ENCODE measurements at places on chromosomes 16 and 17.

- no peak for DNase-seq
Measured at GRCh38 chr16:76114681-76115080, 162.5 kb upstream of the CNTNAP4 start.

DNA sequence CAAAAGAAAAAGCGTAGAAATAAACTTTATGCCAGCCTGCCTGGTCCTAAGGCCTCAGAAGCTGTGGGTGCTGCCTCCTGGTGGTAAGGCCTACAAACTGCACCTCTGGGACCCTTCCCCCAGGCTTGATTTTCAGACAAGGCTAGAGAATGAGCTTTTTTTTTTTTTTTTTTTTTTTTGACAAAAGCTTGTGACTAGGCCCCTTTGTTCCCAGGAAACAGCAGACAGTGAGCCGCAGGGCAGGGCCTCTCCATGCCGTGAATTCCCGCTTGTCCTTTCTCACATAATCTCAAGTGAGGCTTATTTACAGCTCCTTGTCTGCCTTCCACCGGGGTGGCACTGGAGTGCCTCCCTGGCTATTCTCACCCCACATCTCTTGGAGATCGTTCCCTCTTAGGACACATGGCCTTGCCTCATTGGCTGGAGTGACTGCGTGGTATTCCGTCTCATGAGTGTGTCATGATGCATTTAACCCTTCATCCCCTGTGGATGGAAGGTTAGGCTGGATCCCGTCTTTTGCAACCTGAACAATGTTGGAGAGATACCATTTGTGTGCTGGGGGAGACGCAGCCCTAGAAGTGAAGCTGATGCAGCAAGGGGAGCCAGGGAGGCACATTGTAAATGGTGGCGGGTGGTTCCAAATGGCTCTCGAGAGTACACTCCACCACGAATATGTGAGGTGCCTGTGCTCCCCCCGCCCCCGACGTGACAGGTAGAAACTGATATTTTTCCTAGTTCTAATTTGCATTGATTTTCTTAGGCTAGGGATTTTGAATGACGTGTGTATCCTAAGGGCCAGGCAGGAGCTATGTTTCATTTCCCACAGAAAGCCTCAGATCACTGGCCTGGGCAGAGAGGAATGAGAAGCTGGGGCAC, 49.6 kb downstream of the USP22 start:
- DNase-seq: no peak

- no peak for DNase-seq
Measured at GRCh38 chr17:79487149-79487548, 123.7 kb downstream of the RBFOX3 start.

DNA sequence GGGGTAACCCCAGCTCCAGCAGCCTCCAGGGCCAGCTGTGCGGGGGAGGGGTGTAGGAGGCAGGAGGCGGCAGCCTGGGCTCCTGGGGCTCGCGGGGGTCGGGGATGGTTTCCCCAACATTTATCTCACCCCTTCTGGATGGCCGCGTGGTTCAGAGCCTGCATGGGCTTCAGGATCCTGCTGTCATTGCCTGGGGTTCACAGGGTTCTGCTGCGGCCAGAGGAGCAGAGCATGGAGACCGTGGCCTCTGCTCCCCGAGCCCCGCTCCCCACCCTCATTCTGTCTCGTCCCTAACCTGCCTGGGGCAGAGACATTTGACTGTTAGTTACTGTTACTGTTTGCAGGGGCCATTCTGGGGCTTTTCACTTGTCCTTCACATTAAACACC, 4.9 kb downstream of the MYADML2 start:
- no peak for DNase-seq

DNA sequence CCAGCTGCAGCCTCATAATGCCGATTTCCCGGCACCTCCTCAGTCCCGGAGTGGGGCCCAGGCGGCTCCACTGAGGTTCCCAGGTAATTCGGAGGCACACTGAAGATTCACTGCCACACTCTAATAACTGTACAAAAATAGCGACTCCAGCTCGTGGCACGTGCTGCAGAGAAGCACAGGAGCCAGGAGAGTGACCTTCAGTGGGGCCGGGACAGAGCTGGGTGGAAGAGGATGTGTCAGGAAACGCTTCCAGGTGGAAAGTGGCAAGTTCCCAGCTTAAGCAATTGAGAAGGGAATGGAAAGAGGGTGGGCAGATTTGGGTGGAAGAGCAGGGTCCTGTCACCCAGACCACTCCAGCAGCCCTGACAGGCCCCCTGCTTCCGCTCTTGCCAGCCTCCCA, 3.1 kb upstream of the TRAP1 start:
- no peak for DNase-seq

GRCh38 chr16:29943846-29944799, 17.8 kb upstream of the TMEM219 start:
- no peak for DNase-seq

- DNase-seq: no peak
Measured at GRCh38 chr16:52404546-52404945, 142.4 kb downstream of the TOX3 start.

DNA sequence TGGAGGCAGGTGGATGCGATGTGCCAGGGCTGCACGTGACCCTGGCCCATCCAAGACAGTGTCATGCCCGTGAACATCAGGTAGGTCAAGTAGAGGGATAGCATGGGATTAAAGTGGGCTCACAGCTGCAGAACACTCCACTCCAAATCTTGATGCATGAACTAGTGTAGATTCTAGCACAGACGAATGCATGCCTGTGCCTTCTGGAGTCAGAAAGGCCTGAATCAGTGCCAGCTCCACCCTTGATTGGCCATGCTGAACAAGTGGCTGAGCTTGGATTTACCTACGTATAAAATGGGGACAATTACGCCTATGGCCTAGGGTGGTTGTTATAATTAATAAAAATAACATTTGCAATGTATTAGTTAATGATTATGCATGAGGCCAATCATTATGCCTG, 10.6 kb downstream of the IRX3 start:
- no peak for DNase-seq

DNA sequence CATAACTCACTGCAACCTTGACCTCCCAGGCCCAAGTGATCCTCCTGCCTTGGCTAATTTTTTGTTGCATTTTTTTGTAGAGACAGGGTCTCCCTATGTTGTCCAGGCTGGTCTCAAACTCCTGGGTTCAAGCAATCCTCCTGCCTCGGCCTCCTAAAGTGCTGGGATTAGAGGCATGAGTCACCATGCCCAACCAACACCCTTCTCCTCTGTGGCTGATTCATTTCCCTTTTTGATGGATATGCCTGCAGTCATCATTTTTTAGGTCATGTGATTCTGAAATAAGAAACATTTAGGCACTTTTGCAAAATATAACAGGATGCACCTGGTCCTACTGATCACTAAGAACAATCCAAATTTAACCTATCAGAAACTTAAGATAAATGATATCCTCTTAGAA, 44.0 kb upstream of the YPEL2 start:
- no peak for DNase-seq

DNA sequence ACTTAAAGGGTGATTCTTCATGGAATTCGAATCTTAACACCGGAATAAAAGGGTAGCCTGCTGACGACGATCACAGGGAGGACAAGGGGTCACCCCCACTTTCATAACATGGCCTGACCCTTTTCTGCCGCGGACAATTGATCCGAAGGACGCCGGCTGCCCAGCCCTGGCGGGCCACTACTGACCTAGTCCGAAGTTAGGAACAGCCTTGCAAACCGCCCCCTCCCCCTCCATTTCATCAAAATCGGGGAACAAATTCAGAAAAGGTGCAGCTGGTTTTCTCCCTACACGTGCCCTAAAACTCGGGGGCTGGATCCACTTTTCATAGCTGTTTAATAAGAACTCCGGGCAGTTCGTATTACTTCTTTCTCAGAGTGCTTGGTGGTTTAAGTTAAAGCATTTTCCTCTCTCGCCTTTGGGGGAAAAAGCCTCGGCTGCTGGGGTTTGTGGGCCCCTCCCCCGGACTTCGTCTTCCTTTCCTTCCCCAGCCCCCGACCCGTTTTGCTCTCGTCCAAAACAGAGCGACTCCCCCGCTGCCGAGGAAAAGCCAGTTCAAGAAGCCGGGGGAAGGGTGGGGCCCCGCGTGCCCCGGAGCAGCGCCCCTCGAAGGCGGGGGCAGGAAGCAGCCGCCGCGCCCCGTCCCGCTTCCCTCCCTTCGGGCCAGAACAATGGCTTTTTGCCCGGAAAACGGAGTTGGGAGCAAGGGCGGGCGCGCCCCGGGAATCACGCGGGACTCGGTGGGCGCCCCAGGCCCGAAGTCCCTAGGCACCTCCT, 641 bp upstream of the CBX2 start:
- DNase-seq: no peak

- DNase-seq: no peak
Measured at GRCh38 chr16:22235839-22236745, 30.0 kb downstream of the EEF2K start.

DNA sequence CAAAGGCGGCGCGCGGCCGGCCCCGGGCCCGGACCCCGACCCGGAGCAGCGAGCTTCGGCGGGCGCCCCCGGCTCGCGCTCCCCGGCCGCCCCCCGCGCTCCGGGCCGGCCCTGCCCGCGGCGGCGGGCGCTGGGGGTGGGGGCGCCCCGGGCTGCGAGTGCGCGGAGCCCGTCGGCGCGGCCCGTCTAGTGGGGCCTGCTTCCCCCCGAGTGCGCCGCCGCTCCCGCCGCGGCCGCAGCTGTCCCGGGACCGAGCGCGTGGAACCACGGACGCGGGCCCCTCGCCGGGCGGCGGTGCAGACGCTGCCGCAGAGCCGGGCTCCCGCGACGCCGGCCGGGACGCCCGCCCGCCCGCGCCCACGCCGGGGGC, 308 bp downstream of the ADCY9 start:
- DNase-seq: no peak

GRCh38 chr17:49290690-49291359, 60.2 kb upstream of the PHOSPHO1 start:
- no peak for DNase-seq

- DNase-seq: no peak
Measured at GRCh38 chr16:75109732-75110243, 6.8 kb downstream of the LDHD start.

- DNase-seq: no peak
Measured at GRCh38 chr16:69340095-69340644, 598 bp downstream of the NIP7 start.

GRCh38 chr16:89422527-89422904, 67.8 kb downstream of the ANKRD11 start:
- no peak for DNase-seq

GRCh38 chr16:26189536-26189935, 497.8 kb downstream of the HS3ST4 start:
- DNase-seq: no peak

GRCh38 chr16:48282636-48283263, 35.4 kb upstream of the ABCC11 start:
- no peak for DNase-seq

GRCh38 chr17:81034168-81034777, 678 bp upstream of the BAIAP2 start:
- DNase-seq: no peak

- no peak for DNase-seq
Measured at GRCh38 chr16:5882087-5882640, 784.6 kb upstream of the EEF2KMT start.

GRCh38 chr16:79571903-79572535, 28.5 kb downstream of the MAF start:
- DNase-seq: no peak

DNA sequence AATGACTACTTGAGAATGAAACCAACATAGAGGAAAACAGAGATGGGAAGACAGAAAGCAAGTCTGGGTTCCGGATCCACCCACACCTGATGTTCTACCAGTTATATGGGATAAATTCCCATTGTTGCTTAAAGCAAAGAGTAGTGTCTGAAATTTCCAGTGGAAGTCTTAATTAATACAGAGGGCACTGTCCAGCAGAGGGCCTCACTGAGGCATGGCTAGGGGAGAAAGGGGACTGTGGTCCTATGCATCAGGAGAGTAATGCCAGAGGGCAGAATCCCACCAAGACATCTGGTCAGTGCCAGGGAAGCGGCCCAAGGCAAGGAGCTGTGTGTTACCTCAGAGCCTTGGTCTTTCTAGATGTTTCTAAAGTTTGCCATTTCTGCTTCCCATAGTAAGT, 7.5 kb upstream of the UMOD start:
- no peak for DNase-seq

DNA sequence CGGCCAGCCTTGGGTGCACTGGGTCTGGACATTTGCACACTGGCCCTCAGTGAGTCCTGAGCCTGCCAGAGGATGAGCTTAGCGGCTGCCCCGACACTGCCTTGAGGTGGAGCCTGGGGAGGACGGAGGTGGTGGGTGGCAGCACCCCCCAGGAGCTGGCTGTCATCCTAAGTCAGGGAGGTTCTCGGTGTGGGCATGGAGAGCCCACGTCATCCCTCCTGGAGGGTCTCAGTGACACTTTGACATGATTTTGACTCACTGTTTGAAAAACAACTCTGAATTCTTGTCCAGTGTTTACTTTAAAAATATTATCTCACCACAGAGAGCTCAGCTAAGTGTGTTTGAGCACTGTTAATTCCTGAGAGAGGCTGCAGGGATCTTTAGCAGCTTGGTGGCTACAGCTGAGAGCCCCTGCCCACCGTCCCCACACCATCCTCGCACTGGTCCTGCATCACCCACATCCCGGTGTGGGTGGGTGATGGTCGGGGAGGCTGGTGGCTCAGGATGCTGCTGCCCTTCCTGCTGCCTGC, 63.1 kb downstream of the BANP start:
- no peak for DNase-seq

- DNase-seq: no peak
Measured at GRCh38 chr17:19327031-19327783, 35.3 kb downstream of the B9D1 start.

DNA sequence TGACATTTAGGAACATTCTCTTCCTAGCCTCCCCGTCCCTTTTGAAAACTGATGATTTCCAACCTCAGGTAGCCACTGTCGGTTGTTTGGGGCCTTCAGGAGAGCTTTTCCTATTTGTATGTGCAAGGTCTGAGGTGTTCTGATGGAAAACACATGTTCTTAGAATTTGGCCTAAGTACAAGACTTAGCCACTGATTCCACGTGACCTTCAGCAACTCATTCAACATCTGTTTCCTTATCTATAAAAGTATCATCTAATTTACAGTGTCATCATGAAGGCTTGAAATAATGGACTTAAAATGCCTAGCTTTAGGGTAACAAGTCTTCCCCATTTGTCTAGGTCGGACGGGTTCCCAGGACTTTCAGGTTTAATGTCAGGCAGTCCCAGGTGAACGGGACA, 259.3 kb downstream of the SOX9 start:
- DNase-seq: no peak

DNA sequence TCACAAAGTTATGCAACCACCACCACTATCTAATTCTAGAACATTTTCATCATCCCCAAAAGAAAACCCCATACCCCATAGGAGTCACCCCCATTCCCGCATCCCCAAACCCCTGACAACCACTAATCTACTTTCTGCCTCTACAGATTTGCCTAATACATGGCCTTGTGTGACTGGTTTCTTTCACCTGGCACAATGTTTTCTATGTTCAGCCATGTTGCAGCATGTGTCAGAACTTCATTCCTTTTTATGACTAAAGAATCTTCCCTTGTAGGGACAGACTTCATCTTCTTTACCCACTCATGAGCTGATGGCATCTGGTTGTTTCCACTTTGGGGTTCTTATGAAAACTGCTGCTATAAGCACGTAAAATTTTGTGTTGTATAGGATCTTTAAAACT, 34.6 kb downstream of the CYTH1 start:
- no peak for DNase-seq

DNA sequence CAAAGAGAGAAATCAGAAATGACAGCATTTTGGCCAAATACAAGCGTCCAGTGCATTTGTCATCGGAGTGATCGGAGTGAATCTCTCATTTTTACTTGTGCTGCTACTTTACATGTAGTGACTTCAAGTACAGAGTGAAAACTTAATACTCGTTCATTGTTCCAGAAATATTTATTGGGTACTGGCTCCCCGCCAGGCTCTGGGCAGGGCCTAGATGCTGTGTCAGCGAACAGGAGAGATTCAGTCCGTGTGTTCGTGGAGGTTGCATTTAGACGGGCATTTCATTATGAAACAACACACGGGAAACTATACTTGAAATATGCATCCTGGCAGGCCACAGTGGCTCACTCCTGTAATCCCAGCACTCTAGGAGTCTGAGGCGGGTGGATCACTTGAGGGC, 727.2 kb upstream of the RBFOX1 start:
- DNase-seq: no peak

Measured in activated naive CD4-positive, alpha-beta T cell (primary cell).